ENCODE measurements at places on chromosomes 6 and 20.

- no peak for DNase-seq
Measured at GRCh38 chr6:108801366-108801765, 46.9 kb upstream of the ARMC2 start.

GRCh38 chr6:149080511-149080910 lies 237.0 kb upstream of the TAB2 start:
- no peak for DNase-seq

DNA sequence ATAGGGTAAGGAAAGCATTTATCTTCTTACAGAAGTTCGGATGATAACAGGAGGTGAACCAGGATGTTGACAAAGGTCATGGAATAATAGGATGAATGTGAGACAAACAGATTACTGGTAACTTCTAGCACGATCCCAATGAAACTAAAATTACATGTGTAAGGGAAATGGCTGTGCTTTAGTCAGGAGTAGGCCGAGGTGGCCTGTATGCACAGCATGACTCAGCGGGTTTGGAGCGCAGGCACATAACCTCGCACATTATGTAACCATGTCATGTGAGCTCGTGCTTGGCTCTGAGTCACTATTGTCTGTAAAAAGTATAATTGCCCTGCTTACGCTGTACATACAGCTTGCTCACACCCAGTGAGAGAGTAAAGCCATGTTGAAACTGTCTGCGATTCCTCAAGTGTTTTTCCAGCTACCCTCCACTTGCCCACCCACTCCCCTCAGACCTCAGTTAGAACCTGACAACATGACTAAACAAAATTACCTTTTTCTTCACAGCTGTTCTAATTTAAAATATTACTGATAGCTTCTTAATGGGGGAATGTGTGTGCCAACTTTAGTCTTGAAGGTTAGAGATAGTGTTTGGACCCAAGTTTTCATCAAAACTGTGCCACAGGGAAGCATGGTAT lies 8.2 kb downstream of the CYB5R4 start:
- no peak for DNase-seq

DNA sequence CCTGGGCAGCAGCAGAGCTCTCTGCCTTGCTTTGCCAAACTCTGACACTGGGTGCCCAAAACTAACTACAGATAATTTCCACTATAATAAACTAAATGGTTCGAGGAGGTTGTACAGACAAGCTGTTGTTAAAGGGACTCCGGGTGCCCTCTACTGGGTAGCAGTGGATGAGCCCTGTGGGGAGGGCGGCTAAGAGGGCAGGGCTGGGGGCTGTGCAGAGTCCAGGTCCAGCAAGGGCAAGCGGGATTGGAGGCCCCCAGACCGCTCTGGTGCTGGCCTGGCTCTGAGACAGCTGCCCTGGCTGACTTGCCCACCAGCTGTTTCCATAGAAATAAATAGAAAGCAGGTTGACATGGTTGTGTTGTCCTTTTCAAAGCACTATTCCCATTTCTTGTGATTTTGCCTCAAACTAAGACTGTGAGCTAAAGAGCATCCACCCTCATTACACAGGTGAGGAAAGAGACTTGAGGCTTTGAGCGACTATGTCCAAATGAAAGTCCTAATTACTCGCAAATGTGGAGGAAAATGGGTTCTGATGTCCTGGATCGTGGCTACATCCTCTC lies 167.6 kb upstream of the CST7 start:
- DNase-seq = no peak

DNA sequence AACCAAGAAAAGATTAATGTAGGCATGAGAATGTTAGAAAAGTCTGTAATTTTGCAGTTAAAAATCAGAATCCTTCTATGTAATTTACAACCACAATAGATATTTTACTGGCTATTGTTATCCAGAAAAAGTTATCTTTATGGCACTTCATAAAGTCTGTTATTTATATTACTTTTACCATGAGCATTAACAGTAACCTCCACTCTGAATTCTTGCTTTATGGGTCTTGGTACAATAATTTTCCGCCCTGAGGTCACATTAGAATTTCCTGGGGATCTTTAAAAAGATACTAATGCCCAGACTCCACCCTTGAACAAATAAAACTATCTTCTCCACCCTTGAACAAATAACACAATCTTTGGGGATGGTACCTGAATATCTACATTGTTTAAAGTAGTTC lies 9.6 kb downstream of the RSPO3 start:
- DNase-seq = no peak

GRCh38 chr6:90186637-90187371 lies 109.8 kb downstream of the BACH2 start:
- DNase-seq = no peak

DNA sequence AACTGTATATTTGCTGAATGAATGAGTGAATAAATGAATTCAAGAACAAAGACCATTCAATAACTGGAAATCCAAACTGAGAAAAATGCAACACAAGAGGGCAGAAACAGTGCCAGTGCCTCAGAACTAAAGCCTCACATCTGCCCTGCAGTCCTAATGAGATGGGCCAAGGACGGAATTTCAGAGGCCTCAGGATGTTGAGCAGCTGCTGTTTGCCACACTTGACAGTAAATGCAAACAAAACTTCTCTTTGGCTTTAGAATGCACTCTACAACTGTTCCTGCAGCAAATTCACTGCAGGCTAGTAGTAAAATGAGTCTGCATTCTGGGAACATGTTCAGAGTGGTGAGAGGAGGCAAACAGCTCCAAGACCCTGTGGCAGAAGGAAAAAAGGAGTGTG lies 177.6 kb upstream of the LRFN2 start:
- no peak for DNase-seq

All from T-helper 17 cell (primary cell).